Activated CD4-positive, alpha-beta T cell treated with anti-CD3 and anti-CD28 coated beads, Interleukin-2, Interleukin-4, amounts not matched to agents 100 ng/mL and 50 ng/mL, durations not matched to agents 16 hours and 8 hours (primary cell): ENCODE measurements at places on chromosomes 4 and X.

GRCh38 chrX:12866451-12867377 lies at the start of gene TLR7:
TLR7 (plus strand) TSS chrX:12867072; CDS start chrX:12867579, 507 bp downstream.
- DNase-seq = no peak

DNA sequence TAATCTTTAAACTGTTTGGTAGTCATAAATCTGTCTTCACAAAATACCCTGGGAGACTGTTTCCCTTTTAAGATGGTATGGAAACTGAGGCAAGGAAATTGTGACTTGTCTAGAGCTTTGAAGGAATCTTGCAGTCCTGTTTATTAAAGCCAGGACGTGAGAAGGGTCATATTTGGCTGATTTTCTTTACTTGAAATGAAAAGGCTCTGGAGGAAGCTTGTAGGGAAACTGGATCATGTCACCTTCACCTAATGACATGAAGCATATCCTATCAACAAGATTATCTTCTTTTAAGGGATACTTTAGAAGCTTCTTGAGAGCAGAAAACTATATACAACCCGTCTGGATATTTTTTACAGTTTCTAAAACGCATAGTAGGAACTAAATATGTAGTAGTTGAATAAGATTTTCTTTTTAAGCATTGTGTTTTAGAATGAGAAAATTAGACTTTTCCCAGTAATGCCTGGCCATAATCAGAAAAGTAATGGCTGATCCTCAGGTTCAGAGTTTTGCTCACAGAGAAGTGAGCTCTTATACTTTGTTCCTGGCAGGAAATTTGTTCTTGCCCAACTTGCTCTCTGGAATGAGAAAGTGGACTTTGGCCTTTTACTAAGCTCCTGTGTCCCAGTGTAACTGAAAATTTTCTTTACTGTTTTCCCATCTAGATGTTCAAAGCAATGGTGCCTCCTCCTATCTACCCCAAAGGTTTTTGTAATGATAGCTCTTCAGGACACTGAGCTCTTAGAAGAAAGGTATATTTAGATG lies 136.8 kb upstream of the AFF2 start:
- no peak for DNase-seq

GRCh38 chr4:14092741-14093140 lies 465.2 kb upstream of the BOD1L1 start:
- no peak for DNase-seq

DNA sequence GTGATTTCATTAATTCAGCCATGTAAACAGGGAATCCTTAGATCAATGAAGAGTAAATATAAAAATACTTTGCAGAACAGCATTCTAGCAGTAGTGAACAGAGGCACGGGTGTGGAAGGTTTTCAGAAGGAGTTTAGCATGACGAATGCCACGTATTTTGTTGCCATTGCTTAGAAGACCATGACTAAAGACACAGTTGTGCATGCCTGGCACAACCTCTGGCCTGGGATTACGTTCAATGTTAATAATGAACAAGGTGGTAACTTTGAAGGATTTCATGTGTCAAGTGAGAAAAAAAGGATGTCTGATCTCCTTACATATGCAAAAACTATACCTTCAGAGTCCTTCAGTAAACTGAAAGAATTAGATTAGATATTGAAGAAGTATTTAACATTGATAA lies 171.9 kb downstream of the MAGEB5 start:
- DNase-seq = no peak

- DNase-seq = no peak
Observed at GRCh38 chr4:2789351-2789750, 3.5 kb upstream of the SH3BP2 start.

- DNase-seq = no peak
Observed at GRCh38 chr4:116480546-116480945, 604.8 kb downstream of the TRAM1L1 start.

GRCh38 chr4:151437505-151437904 lies 28.5 kb downstream of the FHIP1A start:
- no peak for DNase-seq

DNA sequence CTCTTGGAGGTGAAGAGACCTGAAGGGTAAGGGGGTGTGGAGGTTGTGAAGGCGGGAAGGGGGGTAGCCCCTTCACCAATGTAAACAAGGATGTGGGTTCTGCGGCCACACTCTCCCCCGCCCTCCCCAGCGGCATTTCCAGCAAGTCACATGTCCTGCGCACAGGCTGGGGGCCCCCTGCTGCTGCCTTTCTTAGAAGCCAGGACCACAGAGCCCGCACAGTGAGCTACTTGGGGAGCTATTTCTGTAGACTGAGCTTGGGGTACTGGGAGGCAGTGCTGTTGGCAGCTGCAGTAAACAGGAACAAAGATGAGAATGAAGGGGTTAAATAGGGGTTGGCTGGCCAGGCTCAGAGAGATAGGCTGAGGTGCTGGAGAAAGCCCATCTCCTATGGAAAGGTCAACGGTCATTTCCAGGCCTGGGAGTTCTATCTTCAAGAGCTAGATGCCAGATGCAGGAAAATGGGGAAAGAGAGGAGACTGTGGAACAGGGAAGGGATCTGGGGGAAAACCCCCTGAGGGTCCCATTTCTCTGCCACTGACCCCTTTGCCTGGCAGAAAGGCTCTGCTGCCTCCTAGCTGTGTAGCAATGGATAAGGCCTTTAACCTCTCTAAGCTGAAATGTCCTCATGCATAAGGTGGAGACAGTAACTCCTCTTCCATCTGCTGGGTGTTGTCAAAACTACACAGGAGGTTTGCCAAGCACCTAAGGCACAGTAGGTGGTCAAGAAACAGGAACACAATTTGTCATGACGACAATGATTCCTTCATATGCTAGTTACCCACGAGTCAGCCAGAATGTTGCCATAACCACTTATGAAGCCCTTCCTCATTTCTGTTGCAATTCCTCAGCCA lies 18.5 kb upstream of the PIM2 start:
- peak; percentile 94 for DNase-seq

- DNase-seq = no peak
Observed at GRCh38 chrX:136731207-136731782, 49.4 kb downstream of the ARHGEF6 start.

GRCh38 chrX:83160096-83160495 lies 348.0 kb upstream of the POU3F4 start:
- no peak for DNase-seq

- no peak for DNase-seq
Observed at GRCh38 chr4:29311247-29311646, 1408.9 kb upstream of the PCDH7 start.

GRCh38 chrX:7904562-7904961 lies 22.7 kb downstream of the PNPLA4 start:
- DNase-seq = no peak

GRCh38 chr4:140078366-140078765 lies 75.6 kb downstream of the MAML3 start:
- DNase-seq = no peak

GRCh38 chr4:80913381-80913780 lies 117.1 kb upstream of the BMP3 start:
- peak; percentile 39 for DNase-seq

DNA sequence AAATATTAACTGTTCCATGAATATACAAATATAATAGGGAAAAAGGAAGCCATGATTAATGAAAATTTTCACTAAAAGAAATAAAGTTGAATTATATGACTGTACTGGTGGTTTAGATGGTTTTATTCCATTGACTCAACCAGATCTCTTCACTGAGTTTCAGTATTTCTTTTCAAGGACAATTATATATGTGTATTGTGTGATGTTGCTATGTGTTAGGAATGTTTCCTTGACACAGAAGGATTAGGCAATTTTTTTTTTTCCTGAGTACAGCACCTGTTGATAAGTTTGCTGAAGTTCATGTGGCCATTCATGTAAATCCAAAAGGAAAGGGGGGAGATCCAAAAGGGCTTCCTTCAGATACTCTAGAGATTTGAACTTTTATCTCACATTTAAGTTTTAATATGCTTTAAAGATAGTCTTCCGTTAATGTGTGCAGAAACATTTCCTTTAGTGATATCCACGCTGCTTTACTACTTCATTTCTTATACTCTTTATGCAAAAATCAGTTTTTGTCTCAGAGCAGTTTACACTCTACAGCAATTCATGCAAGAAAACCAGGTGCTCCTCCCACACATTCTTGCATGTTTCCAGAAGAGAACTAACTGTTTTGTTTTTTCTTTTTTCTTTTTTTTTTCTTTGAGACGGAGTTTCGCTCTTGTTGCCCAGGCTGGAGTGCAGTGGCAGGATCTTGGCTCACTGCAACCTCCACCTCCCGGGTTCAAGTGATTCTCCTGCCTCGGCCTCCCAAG lies 249.1 kb downstream of the RPA4 start:
- DNase-seq = no peak

DNA sequence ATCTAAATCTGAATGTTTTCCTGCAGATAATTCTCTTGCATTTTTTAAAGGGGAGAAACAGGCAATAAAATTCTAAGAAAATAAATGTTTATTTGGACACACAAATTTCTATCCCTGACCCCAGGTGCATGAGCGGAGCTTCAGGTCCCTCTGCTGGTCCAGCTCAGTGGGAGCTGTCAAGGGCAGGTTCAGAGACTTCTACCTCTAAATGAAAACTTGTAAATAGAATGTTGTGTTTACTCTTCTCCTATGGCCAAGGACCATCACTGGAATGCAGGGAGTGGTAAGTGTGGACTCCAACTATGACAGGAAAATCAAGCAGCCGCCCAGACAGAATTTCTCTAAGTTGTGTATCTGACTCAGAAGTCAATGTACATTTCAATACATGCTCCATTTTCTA lies 148.6 kb upstream of the TTC29 start:
- no peak for DNase-seq

GRCh38 chr4:37232315-37232714 lies 12.2 kb upstream of the NWD2 start:
- no peak for DNase-seq

DNA sequence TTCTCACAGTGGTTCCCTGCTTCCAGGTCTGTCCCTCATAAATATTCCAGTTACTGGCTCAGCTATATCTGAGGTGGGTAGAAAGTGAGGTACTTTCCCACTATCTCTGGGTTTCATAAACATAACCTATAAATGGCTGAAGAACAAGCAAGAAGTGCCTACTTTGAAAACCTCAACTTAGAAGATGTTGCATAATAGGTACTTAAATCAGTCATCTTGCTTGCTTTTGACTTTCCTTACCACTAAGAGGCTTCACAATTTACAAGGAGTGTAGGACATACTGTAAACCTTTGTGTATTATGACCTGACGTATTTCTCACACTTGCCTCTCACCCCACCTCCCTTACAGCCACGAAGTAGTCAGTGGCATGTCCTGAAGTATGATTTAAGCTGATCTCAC lies 145.9 kb downstream of the PCDH19 start:
- peak; percentile 39 for DNase-seq

- DNase-seq = no peak
Observed at GRCh38 chr4:167232805-167233684, 1.2 kb downstream of the SPOCK3 start.

GRCh38 chr4:62644372-62644771 lies 1444.2 kb downstream of the ADGRL3 start:
- DNase-seq = no peak

GRCh38 chr4:146269228-146269653 lies 54.9 kb downstream of the REELD1 start:
- DNase-seq = no peak

- no peak for DNase-seq
Observed at GRCh38 chrX:8729811-8730210, 2.1 kb downstream of the ANOS1 start.

DNA sequence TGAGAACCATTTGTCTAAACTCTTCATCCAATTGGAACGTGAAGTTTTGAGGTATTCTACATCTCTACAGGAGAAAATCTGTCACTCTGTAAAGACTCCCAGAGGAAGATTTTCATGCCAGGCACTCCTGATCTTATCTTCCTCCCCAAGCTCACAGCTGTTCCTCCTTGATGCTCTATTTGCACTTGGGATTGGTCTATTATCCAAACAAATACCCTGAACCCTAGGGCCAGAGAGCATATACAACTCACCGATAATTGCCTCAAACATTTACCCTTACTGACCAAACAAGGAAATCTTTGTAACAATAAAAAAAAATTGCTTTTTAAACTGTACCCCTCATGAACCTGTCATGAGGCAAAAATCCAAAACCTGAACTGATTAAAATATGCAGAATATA lies 372.7 kb downstream of the SH2D1A start:
- no peak for DNase-seq

GRCh38 chrX:132491191-132491590 lies 2.4 kb upstream of the MBNL3 start:
- peak; percentile 32 for DNase-seq

GRCh38 chrX:6468706-6469105 lies 66.2 kb downstream of the VCX3A start:
- no peak for DNase-seq

- peak; percentile 42 for DNase-seq
Observed at GRCh38 chr4:47668810-47669408, 169.0 kb downstream of the CORIN start.

- DNase-seq = no peak
Observed at GRCh38 chr4:6920171-6920570, 10.5 kb downstream of the TBC1D14 start.

DNA sequence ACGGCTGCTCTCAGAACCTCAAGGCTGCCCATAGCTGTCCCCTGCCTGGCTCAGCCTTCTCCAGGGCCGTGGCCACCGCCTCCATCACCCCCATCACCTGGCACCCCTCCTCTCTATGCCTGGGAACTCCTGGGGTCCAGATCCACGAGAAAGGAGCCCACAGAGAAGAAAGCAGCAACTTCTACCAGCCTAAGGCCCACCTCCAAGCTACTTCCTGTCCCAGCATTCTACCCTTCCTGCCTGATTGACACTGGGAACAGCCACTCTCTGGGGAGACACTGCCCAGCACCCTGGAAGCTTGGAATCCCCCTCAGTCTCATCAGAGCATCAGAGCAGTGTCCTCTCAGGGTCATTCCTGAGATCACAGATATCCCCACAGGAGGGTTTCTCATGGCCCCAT lies 36.9 kb upstream of the PROM1 start:
- no peak for DNase-seq

GRCh38 chr4:142347241-142347640 lies 498.9 kb downstream of the INPP4B start:
- DNase-seq = no peak

DNA sequence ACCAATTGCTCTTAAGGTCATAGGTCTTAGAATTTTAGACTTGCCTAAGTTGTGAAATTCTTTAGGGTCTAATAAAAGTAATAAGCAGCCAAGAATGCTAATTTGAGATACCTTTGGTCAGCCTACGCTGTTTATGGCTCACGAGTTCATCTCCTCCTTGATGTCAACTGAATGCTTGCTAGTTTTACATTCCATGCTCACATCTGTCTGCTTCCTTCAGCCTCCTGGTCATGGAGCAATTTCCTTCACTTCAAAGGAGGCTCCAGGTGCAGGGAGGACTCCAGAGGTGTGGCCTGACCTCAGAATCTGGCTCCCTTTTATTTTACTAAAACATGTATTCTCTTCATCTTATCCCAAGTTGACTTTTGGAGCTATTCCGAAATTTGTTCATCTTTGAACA lies 23.3 kb upstream of the LNX1 start:
- no peak for DNase-seq
